ENCODE measurements at places on chromosomes 12 and 14.

DNA sequence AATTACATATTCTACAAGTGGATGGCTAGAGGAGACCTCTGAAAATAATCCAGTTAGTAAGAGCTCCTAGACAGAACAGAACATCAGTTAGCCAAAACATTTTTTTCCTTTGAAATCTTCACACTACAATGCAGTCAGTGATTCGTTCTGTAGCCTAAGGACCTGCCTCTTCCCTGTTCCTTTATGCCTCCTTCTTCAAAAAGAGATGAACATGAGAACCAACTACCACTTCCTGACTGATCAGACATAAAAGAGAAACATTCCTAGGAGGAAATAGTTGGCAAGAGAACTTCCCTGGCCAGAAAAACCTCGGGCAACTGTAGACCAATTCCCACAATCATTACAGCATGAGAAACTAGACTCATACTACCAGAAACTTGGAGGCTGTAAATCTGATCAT lies 29.4 kb downstream of the ITPR2 start:
- no peak for DNase-seq

- DNase-seq: no peak
These were observed 338.9 kb downstream of the AEBP2 start for GRCh38 chr12:19778172-19778571.

DNA sequence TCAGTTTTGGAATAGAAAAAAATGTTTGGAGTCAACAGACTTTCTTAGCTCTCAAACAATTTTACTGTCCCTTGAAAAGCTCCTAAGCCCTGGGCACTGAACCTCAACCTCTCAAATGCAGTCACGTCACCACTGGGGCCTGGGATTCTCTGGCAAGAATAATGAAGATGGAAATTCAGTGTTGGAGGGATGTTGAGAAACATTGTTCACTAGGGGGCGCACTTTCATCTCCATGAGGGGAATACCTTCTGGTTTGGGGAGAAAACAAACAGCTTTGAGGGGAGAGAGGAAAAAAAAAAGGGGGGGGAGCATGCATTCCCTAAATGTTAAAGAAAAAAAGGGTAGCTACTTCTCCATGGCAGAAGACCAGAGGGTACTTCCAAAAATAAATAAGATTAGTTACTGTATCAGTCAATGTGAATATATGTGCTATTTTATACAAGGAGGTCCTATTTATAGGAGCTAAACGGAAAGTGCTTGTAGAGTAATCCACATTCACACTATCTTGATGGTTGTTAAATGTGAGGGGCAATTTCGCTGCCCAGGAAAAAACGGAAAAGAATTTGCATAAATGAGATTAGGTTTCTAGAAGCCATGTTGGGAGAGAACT lies 5.8 kb upstream of the TBPL2 start:
- peak; percentile 24 for DNase-seq

- no peak for DNase-seq
These were observed 100.3 kb downstream of the LLPH start for GRCh38 chr12:66030217-66030781.

DNA sequence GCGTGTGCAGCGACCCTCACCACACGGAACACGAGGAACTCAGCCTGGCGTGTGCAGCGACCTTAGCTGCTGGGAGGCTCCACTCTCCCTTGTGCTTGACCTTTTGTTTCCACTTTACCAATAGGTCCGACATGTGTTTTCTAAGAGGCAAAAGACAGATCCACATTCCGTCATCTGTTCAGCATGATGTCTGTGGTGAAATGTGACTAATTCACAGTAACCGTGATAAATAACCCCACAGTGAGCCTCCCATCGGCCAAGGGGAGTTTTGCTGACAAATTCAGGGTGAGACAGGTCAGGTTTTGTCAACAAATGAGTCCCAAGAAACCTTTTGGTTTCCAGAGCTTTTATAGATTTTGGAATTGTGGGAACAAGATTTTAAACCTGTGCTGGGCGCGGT lies 55.9 kb downstream of the MOK start:
- no peak for DNase-seq

DNA sequence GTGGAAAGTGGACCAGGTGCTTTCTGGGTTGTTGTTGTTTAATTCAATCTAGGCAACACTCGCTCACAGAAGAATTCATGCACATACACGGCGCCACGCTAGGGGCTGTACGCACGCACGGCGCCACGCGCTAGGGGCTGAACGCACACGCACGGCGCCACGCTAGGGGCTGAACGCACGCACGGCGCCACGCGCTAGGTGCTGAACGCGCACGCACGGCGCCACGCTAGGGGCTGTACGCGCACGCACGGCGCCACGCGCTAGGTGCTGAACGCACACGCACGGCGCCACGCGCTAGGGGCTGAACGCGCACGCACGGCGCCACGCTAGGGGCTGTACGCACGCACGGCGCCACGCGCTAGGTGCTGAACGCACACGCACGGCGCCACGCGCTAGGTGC lies 54.3 kb downstream of the NINJ2 start:
- DNase-seq: no peak

DNA sequence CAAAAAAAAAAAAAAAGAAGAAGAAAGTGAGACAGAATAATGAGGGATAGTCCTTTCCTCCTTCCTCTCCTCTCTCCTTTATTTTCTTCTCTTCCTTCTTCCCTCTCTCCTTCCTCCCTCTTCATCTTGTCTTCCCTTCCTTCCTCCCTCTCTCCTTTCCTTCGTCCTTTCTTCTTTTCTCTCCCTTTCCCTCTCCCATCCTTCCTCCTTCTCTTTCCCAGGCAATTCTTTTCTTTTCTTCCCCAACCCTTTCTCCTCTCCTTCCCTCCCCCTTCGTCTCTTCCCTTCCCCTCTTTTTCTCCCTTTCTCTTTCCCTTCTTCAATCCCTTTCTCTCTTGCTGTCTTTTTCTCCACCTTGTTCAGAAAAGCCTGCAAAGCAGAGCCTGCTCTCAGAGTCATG lies 3.6 kb upstream of the CHST11 start:
- DNase-seq: no peak

DNA sequence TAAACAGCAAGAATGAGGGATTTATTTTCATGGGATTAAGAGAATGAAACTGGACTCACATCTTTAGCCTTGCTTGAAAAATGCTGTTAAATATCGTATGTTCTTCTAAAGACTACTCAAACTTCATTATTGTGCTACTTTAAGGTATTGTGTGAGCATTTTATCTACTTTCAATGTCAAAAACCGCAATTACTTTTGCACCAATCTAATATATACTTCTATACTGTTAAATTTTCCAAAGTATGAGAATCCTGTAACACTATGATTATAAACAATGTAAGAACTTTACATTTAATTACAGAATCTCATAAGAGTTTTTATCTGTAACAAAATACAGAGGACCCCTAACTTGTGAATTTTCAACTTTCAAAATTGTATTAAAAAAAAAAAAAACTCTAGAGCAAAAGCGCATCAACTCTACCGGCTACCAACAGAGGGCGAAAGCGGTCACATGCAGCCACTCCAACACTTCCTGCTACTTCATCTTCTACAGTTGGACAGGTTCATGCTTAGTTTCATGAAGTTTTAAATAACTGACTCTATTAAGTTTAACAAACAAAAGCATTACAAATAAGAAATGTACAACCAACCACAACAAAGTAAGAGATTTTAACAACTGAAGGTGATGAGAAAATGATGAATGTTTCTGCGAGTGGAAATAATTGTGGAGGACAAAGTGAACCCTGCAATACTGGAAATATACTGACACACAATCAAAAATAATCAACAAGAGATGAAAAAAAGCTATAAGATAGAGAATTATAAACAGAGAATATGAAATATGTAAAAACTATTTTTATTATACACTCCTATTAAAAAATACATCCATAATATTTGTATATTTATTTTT lies 210.9 kb downstream of the MED13L start:
- DNase-seq: no peak

- no peak for DNase-seq
These were observed 21.7 kb downstream of the ABCD4 start for GRCh38 chr14:74281069-74281468.

DNA sequence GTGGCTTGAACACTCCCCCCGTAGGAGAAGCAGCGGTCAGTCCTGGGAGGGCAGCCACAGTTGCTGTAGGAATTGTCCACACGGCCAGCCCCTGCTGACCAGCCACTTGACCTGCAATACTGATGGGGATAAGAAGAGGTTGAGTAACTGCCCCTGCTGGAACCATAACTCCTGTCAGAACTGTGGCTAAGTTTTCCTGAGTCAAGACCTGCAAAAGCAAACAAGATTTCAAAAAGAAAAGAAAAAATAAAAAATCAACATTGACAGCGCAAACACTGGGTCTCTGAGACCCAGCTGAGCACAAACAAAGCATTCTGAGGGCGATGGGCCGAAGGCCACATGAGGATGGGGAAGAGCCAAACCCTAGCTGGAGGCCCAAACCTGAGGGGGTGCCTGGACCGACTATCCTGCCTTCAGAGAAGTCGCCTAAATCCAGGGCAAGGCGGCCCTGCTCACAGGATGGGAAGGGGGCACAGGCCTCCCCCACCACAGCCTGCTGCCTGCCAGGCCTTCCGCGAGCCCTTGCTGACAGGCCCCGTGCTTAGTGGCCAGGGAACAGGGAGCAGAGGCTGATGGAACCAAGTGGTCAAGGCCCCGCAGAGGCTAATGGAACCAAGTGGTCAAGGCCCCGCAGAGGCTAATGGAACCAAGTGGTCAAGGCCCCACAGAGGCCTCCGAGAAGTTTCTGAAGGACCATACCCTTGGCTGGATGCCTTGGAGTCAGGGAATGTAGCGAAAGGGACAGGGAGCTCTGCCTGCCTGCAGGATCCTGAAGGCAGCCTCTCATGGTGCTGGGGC lies 19.1 kb downstream of the POU6F1 start:
- DNase-seq: no peak

GRCh38 chr12:89421092-89421835 lies 69.0 kb upstream of the DUSP6 start:
- DNase-seq: no peak

DNA sequence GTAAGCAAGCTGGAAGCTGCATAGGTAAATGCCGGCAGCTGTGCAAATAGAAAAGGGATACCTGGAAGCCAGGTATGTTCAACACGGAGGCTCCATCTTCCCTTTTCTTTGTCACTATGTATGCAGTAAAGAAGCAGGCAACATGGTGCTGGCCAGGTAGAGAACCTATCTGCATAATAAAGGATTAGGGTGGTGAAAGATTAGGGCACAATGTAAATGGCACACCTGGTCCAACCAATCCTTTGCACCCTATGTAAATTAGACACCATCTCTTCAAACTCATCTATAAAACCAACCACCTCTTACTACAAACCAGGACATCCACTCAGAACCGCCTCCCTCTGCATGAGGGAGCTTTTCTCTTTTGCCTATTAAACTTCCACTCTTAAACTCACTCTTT lies 32.3 kb downstream of the RPS29 start:
- no peak for DNase-seq

DNA sequence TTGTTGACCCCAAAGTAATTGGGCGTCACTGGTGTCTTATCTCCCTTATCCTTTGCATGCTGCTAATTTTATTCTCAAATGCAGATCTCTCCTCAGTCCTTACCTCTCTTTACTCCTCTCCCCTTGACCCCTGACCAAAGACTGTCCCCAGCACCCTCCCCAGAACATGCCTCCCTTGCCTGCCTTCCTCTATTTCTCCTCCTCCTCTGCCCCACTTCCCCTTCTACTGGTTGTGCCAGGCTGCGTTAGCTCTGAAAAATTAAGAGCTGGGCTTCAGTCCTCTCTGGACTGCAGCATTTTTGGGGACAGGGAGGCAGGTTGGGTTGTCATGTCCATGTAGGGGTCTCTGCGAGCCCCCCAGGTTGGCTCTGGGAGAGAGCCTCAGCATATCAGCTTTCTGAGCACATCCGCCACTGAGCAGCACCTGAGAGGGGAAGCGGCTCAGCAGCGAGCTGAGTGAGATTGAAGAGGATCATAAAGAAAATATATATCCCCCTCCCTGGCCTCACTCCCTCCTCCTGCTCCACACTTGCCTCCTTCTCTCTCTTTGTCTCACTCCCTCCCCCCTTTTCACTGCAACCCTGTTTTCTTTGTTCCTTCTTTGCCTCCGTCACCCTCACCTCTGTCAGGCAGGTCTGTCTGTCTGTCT lies 6.4 kb upstream of the CISTR start:
- no peak for DNase-seq

GRCh38 chr12:54277823-54278276 lies 2.1 kb downstream of the CBX5 start:
- no peak for DNase-seq

- no peak for DNase-seq
These were observed 23.6 kb upstream of the CD69 start for GRCh38 chr12:9784326-9784725.

DNA sequence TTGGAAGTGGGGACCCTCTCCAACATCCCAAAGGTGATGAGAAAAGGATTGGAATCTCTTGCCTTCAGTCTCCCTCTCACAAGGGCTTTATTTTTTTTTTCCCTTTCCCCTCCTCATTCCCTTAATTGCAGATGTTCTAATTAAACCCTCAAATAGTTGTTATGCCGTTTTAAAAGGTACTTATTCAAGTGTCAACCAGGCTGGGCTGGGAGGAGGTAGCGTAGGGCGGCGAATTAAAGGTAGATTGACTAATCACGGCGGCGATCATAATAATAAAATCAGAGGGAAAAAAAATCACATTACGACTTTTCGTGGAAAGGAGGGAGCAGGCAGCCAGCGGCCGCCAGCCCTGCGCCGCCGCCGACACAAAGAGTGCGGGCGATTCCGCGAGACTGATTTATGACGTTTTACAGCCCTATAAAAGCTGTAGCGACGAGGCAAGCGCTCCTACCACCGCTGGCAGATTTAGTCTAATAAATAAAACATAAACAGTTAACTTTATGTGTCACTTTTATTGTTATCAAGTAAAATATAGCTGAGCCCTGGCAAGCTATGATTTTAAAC lies 1.7 kb upstream of the HOXC4 start:
- no peak for DNase-seq

- DNase-seq: no peak
These were observed 119.6 kb downstream of the NUAK1 start for GRCh38 chr12:106019144-106019543.

GRCh38 chr12:19030603-19031002 lies 98.9 kb upstream of the PLEKHA5 start:
- DNase-seq: no peak

DNA sequence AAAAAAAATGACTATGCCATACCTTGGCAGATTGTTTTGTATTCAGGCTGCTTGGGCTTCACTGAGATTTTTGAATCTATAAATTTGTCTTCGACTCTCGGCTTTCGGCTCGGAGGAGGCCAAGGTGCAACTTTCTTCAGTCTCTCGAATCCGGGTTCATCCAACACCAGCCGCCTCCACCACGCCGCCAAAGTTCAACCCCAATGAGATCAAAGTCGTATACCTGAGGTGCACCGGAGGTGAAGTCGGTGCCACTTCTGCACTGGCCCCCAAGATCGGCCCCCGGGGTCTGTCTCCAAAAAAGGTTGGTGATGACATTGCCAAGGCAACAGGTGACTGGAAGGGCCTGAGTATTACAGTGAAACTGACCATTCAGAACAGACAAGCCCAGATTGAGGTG lies 12.4 kb upstream of the SPPL3 start:
- DNase-seq: no peak

GRCh38 chr12:65532162-65532561 lies 253.7 kb downstream of the MSRB3 start:
- DNase-seq: no peak

- no peak for DNase-seq
These were observed 15.9 kb downstream of the PLEKHG3 start for GRCh38 chr14:64720131-64720576.

Measured in stimulated activated CD8-positive, alpha-beta memory T cell treated with anti-CD3 and anti-CD28 coated beads, Interleukin-4, amount 100 ng/mL, for 4 hours (primary cell).